RKO (cell line): ENCODE measurements at places on chromosomes 5 and 9.

DNA sequence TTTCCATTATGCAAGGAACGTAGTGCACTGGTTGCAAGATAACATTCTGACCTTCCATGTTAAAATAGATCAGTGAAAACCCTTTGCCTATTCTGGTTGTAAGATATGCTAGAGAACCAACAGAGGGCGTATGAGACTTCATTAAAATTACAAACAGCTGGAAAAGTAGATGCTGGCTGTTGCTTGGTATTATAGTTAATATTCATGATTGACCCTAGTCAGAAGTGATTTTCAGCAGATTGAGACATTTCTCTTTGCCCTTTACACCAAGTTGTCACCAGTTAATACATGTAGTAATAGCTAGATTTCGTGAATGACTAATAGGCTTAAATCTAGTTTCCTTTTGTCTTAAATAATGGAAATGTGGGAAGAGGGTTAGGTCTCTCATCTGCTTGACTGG lies 13.8 kb upstream of the FGF18 start:
- peak; percentile 72 for DNase-seq

GRCh38 chr5:175689147-175689991 lies 31.5 kb downstream of the HRH2 start:
- DNase-seq, result no peak

DNA sequence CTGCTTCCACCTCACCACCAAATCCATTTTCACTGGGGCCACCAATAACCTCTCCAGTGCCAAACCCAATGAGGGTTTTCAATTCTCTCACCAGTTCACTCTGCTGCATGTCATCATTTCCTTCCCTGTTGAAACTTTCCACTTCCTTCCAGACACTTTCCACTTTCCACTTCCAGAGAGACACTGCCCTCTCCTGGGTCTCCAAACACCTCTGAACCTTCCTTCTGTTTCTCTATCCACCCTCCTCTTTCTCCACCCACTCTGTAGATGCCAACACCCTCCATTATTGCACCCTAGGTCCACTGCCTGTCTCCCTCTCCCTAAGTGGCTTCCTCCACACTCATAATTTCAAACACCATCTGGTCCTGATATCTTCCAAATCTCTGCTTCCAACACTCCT lies 39.6 kb downstream of the PDE6A start:
- no peak for DNase-seq

- DNase-seq, result no peak
Measured at GRCh38 chr5:154485850-154486426, 7.9 kb upstream of the HAND1 start.

DNA sequence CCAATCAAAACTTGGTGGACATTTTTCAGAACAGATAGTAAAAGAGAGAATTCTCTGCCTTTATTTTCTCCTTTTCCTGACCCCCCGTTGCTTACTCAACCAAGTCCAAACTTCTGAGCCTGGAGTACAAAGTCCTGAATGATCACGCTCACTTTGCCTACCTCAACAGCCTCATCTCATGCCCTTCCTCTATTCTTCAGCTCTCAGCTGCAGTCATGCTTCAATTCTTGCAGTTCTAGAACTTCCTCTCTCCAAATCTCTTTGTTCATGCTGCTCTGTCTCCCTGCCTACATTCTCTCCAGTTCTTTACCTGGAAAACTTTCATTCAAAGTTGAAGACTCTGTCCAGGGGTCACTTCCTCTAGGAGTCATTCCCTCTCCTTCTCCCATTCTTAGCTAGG lies 398.5 kb upstream of the SLC24A2 start:
- no peak for DNase-seq

GRCh38 chr5:96037128-96037527 lies 75.5 kb upstream of the ELL2 start:
- DNase-seq, result no peak

- DNase-seq, result no peak
Measured at GRCh38 chr9:3507395-3508077, 18.3 kb downstream of the RFX3 start.

DNA sequence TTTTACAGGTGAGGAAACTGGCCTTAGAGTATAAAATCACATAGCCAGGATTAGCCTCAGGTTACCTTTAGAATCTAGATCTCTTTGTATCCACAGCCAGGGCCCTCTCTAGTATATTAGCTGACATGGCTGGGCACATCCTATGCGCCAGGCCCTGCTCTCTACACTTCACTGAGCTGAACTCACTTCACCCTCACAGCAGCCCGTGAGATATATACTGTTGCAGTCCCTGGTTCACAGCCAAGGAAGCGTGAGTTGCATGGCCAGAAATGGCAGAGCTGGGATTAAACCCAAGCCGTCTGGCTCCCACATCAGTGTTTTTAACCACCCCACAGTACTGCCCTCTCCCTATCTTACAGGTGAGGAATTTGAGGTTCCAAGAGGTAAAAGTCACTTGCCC lies 58.4 kb downstream of the DAB2IP start:
- DNase-seq, result no peak

GRCh38 chr5:5881294-5881693 lies 458.8 kb downstream of the ICE1 start:
- no peak for DNase-seq

DNA sequence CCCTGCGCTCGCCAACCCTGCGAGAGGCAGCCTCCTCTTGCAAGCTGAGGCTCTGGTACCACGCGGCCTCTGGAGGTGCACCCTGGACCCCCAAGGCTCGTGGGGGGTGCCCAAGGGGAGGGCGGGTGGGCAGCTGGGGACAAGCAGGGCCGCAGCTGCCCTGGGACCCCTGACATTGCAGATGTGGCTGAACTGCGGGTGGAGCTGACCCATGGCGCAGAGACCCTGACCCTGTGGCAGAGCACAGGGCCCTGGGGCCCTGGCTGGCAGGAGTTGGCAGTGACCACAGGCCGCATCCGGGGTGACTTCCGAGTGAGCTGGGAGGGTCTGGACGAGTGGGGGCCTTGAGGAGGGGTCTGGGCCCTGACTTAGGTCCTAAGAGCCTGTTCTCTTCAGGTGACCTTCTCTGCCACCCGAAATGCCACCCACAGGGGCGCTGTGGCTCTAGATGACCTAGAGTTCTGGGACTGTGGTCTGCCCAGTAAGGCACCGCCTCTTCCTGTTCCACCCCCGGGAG lies 1.5 kb downstream of the MAMDC4 start:
- DNase-seq, result no peak

DNA sequence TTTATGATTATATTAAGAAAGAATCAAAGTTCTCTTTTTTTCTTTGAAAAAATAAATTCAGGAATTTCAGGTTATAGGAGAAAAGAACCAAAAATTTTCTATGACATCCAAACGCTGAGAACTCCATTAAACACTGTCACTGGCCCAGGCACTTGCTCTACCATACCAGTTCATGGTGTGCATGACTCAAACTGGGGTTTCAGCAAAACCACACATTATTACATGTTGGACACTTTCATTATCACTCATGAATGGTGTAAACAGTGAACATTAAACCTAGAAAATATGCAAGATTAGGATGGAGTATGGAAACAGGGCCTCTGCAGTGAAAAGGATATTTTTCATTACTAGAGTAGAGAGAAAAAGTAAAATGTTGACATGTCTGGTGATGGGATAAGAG lies 369.9 kb upstream of the FAM174A start:
- DNase-seq, result no peak

DNA sequence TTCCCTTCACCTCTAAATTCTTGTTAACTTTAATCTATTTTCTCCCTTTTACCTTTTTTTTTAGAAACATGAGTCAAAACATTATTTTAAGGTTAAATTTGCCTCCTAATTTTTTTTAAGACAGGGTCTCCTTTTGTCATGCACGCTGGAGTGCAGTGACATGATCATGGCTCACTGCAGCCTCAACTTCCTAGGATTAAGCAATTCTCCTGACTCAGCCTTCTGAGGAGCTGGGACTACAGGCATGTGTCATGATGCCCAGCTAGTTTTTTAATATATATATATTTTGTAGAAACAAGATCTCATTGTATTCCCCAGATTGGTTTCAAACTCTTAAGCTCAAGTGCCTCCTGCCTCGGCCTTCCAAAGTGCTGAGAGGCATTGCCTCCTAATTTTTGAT lies 424.7 kb upstream of the FAM174A start:
- DNase-seq, result peak; percentile 54

DNA sequence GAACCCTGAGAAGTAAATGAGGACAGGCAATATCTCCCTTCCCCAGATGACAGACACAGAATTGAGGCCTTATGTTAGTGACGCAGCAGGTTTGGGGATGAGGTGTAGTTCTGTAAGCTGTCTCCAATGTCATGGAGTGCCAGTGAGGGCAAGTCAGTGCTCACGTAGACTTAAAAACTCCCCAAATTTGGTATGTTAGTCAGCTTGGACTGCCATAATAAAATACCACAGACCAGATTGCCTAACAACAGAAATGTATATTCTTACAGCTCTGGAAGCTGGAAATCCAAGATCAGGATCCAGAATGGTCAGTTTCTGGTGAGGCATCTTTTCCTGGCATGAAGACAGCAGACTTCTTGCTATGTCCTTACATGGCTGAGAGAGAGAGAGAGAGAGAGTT lies 14.9 kb downstream of the FOXI1 start:
- no peak for DNase-seq

- no peak for DNase-seq
Measured at GRCh38 chr9:97220894-97221477, 86.5 kb upstream of the CCDC180 start.

DNA sequence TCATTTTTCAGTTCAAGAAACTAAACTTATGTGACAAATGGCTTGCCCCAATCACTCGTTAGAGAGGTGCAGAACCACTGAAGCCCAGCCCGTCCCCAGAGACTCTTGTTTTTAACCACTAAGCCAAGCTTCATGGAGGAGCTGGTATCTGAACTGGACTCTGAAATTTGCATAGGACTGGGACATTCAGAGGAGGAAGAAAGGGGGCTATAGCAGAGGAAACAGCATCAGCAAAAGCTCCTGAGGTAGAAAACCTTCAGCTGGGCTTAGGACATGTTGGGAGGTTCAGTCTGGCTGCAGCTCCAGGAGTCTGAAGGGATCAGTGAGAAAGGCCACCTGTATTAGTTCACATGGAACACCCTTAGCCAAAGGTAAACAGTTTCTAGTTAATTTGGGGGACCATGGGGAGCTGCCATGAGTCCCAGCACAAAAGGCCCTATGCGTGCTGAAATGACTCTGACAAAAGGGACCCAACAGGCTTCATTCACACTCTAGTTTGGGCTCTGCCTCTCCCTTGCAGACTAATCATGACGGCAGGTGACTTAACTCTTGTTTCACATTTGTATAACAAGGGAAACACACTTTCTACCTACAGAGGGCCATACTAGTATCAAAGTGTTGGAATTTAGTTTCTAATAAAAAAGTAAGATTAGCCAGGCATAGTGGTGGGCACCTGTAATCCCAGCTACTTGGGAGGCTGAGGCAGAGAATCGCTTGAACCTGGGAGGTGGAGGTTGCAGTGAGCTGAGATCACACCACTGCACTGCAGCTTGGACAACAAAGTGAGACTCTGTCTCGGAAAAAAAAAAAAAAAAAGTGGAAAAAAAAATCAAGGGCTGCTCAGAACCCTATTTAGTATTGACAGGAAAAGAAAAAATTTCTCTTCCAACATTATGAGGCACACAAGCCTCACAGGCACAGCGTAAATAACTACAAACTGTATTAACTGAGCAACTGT lies 10.2 kb downstream of the FBXO10 start:
- DNase-seq, result no peak

DNA sequence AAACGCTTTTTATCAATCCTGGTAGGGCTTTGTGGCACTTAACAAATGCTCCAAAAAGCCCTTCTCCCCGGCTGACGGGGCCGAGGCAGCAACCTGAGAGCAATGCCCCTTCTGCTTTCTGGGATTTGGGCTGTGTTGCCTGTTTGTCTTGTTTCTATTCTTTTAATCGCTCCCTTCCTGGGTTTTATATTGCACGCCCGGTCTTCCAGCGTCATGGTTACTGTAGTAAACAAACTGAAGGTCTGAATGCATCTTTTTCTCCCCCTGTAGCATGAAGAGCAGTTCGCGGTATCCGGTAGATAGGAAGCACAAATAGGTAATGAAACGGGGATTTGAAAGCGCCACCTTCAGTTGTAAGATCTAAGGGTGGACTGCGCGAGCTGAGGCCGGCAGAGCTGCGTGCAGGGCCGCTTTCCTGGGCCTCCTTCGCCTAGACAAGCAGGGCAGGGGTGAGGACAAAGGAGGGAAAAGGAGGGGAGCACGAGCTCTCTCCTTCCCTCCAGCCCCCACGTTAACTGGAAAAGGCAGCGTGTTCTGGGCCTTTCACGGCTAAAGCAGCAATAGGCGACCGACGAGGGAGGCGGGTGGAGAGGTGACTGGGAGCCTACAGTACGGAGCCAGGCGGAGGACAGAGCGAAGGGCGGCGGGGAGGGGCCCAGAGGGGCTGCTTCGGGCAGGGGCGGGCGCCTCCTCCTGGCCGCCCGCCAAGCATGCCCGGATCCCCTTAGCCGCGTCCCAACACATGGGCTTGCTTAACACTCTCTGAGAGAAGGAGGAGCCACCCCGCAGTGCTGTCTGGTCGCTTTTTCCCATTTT lies 49.3 kb upstream of the ZNF366 start:
- DNase-seq, result no peak

DNA sequence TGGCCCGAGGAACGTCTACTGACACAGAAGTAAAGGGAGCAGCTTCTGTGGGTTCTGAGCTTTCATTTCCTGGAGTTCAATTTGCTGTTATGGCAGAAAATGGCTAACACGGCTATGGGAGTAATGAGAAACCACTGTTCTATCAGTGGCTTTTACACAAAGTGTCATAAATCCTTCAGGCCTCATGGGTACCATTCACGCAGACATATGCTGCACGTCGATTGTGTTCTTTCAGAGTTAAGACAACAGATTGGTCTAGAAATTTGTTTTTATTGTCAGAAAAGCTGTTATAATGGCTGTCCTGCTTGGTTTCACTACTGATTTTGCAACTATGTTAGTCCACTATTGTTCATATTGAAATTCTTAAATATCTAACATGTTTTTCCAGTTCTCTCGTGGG lies 135.4 kb downstream of the ALDH1A1 start:
- no peak for DNase-seq

- no peak for DNase-seq
Measured at GRCh38 chr5:142532781-142533176, 153.1 kb downstream of the FGF1 start.

GRCh38 chr9:120378680-120379079 lies 201.3 kb downstream of the CDK5RAP2 start:
- DNase-seq, result no peak

DNA sequence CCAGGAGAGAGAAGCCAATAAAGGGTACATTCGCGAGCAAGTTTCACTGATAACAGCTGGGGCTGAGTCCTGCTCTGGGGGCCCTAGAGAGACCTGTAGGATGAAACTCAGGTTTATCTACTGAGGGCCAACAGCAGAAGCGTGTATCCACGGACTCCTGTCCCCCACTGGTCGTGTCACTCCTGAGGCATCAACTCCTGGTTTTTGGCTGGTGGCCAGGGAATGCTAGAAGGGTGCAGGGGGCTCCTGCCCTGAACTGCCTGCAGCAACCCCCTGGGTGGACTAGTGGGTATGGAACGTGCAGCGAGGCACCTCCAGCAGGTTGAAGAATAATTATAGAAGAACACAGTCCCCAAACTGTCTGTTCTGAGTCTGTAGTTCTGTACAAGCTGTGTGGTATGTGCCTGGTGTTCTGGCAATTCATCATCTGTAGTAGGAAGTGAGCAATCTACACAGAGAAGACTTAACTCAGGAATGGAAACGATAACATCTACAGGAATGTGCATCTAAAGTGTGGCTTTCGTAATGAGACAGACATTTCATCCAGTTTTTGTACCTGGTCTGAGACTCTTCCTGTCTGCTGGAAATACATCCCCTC lies 64.5 kb upstream of the GNA14 start:
- peak; percentile 14 for DNase-seq
